ENCODE measurements at places on chromosomes 5 and 9. TPM values are rescaled to one million over a fixed set of nuclear protein-coding genes. Genes with fewer than 3 reads are reported as not detected.

DNA sequence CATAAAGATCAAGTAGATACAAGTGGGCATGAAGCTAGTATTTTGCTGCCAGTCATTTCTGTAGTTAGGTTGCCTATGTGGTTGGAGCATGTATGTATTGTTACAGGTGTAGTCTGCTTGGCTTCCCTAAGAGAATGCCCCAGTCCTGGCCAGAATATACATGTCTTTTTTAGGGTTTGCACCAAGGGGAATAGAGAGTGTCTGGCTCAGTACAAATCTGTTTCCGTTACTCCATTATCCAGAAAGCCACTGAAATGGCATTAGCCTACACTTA is 23.2 kb downstream of the TGFBR1 start:
- no peak overlapping the region for H3K4me3 ChIP-seq
- DNase-seq = no peak
- H3K27me3 ChIP-seq = no peaks in the 10 kb centered on the region

GRCh38 chr5:93055561-93055960 is 525.5 kb downstream of the NR2F1-AS1 start:
- no peak for DNase-seq
- no peaks in the 10 kb centered on the region for H3K36me3 ChIP-seq
- no peak overlapping the region for H3K27ac ChIP-seq
- H3K4me3 ChIP-seq = no peak overlapping the region

SPIN1 gene
- total RNA-seq = 18.7 TPM

DNA sequence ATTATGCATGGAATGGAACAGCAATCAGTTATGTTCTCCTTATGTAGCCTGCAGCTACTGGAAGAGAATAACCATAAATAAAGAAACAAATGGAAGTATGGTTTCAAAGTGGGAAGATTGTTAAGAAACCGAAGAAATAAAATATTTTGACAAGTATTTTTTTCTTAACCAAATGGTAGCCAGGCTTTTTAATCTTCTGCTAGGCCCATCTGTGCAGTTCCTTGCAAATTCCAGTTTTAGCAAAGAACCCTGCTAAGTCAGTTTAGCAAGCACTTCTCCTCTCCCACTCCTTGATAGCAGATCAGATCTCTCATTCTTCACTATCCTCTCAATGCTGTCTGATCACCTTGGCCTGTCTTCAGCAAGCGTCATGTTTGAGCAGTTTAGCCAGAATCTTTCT is 111.1 kb upstream of the PRDM9 start:
- DNase-seq = no peak
- no peaks in the 10 kb centered on the region for H3K36me3 ChIP-seq
- H3K27me3 ChIP-seq = no peaks in the 10 kb centered on the region
- H3K4me1 ChIP-seq = no peaks in the 10 kb centered on the region
- no peak overlapping the region for H3K27ac ChIP-seq

SPINK7 gene
- not detected for total RNA-seq

DNA sequence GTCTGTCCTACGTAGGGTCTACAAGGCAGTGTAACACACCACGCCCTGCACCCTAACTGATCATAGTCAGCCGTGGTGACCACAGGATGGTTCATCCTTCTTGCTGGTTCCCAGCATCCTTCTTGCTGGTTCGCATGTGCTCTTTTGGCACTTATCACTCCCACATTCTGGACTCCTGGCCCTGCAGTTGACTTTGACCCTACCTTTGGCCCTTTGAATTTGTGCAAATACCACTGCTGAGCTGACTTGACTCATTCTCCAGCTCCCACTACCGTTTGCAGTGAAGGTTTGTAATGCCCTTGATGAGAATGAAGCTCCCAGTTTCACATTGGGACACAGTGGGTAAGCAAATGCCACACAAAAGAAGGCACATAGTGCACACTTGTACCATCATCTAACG is 33.8 kb downstream of the PALM2AKAP2 start:
- no peak overlapping the region for H3K27ac ChIP-seq
- H3K4me3 ChIP-seq = no peak overlapping the region
- H3K36me3 ChIP-seq = no peaks in the 10 kb centered on the region
- H3K4me1 ChIP-seq = peaks cover 2% of the 10 kb centered on the region

DNA sequence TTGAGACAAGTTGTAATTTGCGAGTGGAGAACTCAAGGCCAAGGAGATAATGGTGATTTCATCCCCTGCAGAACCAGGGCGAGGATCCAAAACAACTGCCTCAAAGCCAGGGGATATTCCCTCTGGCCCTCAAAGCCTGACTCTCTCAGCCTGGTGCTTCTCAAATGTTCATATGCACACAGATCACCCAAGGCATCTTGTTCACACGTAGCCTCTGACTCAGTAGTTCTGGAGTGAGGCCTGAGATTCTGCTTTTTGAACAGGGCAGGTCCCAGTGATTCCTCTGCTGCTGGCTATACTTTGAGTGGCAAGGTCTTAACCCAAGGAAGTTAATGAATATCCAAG is 30.2 kb upstream of the WWC1 start:
- peaks cover 14% of the 10 kb centered on the region for H3K27me3 ChIP-seq

- peak overlapping the region; percentile 11 for H3K27ac ChIP-seq
- H3K4me3 ChIP-seq = no peak overlapping the region
- DNase-seq = no peak
- peaks cover 6% of the 10 kb centered on the region for H3K36me3 ChIP-seq
- no peaks in the 10 kb centered on the region for H3K27me3 ChIP-seq
- H3K4me1 ChIP-seq = peaks cover 26% of the 10 kb centered on the region
These were observed 8.9 kb downstream of the MRPL22 start for GRCh38 chr5:154949781-154950180.

VCP gene
- total RNA-seq = 222 TPM

DNA sequence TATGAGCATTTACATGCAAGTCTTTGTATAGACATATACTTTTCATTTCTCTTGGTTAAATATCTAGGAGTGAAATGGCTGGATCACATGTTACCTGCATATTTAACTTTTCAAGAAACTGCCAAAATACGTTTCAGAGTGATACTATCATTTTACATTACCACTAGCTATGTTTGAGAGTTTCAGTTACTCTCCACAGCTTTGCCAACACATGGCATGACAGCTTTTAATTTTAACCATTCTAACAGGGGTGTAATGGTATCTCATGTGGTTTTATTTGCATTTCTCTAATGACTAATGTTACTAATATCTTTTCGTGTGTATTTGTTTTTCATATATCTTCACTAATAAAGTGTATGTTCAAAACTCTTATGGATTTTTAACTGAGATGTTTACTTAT is 99.8 kb downstream of the DTWD2 start:
- H3K27ac ChIP-seq = no peak overlapping the region
- H3K27me3 ChIP-seq = no peaks in the 10 kb centered on the region
- H3K4me1 ChIP-seq = no peaks in the 10 kb centered on the region
- no peak for DNase-seq
- no peak overlapping the region for H3K4me3 ChIP-seq

DNA sequence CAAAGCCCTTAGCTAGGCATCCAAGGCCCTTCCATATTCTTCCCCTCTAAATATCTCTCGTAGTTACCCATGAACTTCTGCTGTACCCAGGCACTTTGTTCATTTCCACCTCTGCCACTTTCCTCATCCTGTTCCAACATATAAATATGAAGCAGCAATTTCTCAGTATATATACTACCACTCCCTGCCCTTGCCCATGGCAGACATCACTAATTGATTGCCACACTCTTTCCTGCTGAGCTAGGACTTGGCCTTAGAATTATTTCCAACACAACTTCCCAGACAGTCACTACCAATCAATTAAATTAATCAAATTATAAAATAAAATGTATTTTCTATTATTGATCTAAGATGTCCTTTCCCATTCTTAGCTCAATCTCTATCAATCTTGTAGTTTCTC is 8.5 kb downstream of the INSYN2B start:
- H3K4me1 ChIP-seq = peaks cover 31% of the 10 kb centered on the region
- H3K4me3 ChIP-seq = no peak overlapping the region
- peaks cover 6% of the 10 kb centered on the region for H3K36me3 ChIP-seq
- no peak for DNase-seq
- H3K27ac ChIP-seq = no peak overlapping the region

ADCY2 gene
- not detected for total RNA-seq

DNA sequence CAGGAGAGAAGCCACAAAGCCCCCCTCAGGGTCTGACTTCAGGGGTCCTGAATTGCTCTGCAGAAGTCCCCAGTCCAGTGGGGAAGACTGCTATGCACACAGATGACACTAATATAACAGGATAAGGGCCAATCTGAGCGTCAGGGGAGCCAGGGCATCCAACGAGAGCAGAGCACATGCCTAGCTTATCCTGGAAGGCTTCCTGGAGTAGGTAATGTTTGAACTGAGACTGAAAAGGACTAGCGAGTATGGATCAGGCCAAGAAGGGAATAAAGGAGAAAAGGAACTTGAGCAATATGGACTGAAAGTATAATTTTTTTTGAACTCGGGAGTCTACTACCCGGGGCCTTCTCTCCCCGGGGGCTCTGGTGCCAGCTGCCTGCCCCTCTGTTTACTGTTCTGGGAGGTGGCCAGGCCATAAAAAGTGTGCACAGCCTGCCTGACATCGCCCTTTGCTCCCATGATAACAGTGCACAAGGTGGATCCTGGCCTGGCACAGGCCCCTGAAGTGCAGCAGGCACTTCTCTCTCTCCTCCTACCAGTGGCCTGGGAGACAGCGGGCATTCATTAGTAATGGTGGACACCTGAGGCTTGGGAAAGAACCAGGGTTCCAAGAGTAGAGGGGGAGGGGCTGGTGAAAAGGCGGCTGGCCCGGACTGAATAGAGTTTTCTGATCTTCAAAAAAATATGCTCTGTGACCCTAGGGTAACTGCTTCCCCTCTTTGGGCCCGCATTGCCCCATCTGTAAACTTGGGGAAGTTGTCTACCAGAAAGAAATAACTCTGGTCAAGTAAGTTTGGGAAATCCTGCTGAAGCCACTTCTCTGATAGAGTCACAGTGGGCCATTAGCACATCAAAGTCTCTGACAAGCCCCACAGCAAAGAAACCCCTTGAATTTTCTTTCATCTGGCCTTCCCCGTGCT is 4.6 kb upstream of the SLC6A7 start:
- H3K27me3 ChIP-seq = peaks cover 46% of the 10 kb centered on the region
- no peaks in the 10 kb centered on the region for H3K36me3 ChIP-seq
- peak overlapping the region; percentile 66 for H3K4me3 ChIP-seq
- no peak for DNase-seq
- no peaks in the 10 kb centered on the region for H3K4me1 ChIP-seq
- H3K27ac ChIP-seq = no peak overlapping the region

GRCh38 chr5:116410336-116410890 is 164.2 kb downstream of the SEMA6A start:
- H3K4me3 ChIP-seq = no peak overlapping the region
- H3K36me3 ChIP-seq = peaks cover 6% of the 10 kb centered on the region
- DNase-seq = no peak
- H3K27ac ChIP-seq = no peak overlapping the region
- no peaks in the 10 kb centered on the region for H3K4me1 ChIP-seq

CETN3 gene
- 2.5 TPM for total RNA-seq

INSL6 gene
- not detected for total RNA-seq

DNA sequence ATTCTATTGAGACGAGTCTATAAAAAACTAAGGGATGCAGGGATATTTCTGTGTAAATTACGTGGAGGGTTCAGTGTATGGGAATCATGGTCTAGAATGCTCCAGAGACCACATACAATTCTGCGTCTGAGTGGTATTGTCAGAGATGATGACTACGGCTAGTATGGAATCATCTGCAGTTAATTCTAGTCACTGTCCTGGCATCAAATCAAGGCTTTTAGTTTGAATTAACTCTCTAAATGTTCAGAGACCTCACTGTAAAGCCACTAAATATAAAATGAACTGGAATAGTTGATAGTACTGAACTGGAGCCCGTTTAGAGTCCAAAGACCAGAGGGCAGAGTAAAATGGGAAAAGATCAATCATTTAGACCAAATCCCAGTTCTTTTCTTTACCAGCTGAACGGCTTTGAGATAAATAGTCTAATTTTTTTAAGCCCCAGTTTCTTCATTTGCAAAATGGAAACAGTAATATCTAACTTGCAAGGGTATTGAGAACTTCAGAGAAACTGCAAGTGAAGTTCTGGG is 599.8 kb downstream of the EBF1 start:
- H3K27ac ChIP-seq = no peak overlapping the region
- no peak overlapping the region for H3K4me3 ChIP-seq
- H3K4me1 ChIP-seq = no peaks in the 10 kb centered on the region
- DNase-seq = no peak
- H3K36me3 ChIP-seq = no peaks in the 10 kb centered on the region

DNA sequence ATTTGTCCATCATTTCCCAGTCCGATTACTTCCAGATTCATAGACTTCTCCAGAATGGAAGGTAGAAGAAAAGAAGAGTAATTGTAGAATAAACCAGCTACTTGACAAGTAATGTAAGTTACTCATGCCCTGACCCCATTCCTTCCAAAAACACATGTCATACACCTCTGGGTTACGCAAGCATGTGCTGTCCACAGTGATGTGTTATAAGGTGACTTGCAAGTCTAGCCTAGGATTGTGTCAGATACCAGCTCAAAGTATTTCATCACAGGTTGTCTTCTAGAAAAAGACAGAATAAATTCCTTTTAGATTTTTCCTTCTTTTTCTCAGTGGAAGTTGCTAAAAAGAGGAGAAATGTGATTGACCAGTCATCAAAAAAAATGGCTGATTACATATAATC is 8.0 kb upstream of the TLR4 start:
- no peaks in the 10 kb centered on the region for H3K27me3 ChIP-seq
- no peak overlapping the region for H3K27ac ChIP-seq
- H3K4me1 ChIP-seq = no peaks in the 10 kb centered on the region
- no peaks in the 10 kb centered on the region for H3K36me3 ChIP-seq
- H3K4me3 ChIP-seq = no peak overlapping the region
- DNase-seq = no peak

- DNase-seq = no peak
- no peaks in the 10 kb centered on the region for H3K4me1 ChIP-seq
- H3K27me3 ChIP-seq = no peaks in the 10 kb centered on the region
- H3K36me3 ChIP-seq = no peaks in the 10 kb centered on the region
- H3K27ac ChIP-seq = no peak overlapping the region
These were observed 933.4 kb upstream of the COX7C start for GRCh38 chr5:85684351-85684750.

DNA sequence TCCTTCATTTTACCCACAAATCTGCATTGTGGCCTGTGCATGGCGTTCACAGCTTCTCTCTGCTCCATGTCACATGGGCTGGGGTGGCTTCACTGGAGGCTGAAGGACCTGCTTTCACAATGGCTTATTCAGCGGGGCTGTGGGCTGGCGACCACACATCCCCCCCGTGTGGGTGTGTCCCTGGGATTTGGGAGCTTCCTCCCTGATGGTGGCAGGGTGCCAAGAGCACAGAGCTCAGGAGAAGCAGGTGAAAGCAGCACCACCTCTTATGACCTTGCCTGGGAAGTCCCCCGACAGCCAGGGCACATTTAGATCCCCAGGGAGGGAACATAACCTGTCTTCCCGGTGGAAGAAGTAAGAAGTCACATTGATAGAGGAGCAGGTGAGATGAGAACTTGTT is 5.0 kb upstream of the MED10 start:
- no peak overlapping the region for H3K4me3 ChIP-seq
- peaks cover 18% of the 10 kb centered on the region for H3K27me3 ChIP-seq
- peaks cover 10% of the 10 kb centered on the region for H3K4me1 ChIP-seq
- peaks cover 2% of the 10 kb centered on the region for H3K36me3 ChIP-seq

All from T-helper 17 cell (primary cell).